ENCODE measurements at places on chromosomes 7 and 10.

DNA sequence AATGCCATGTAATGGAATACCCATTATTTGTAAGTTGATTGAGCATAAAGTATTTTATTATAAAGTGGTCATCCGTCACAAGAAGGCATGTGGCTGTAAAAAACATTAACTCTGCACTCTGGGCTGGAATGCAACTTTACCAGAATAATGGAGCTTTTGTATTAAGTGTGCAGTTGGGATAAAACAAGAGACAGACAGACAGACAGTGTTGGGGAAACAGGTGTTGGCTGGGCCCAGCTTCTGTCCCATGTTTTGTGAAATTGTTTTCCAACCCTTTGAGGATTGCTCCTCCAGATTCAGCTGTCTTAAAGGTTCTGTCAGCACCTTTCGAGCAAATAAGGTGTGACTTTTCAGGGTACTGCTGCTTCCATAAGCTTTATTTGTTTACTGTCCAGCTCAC is 67.9 kb upstream of the NFKB2 start:
- no peak for DNase-seq

GRCh38 chr7:136116186-136116585 is 139.0 kb upstream of the MTPN start:
- no peak for DNase-seq

- no peak for DNase-seq
Observed at GRCh38 chr10:117759266-117759665, 216.7 kb downstream of the EMX2 start.

GRCh38 chr10:76991621-76992020 is 646.0 kb downstream of the KCNMA1 start:
- no peak for DNase-seq

GRCh38 chr10:129866894-129867293 is 97.2 kb downstream of the EBF3 start:
- no peak for DNase-seq

- DNase-seq, result no peak
Observed at GRCh38 chr7:129612112-129613015, 844 bp downstream of the NRF1 start.

GRCh38 chr7:131600085-131600881 is 43.9 kb upstream of the PODXL start:
- DNase-seq, result no peak

DNA sequence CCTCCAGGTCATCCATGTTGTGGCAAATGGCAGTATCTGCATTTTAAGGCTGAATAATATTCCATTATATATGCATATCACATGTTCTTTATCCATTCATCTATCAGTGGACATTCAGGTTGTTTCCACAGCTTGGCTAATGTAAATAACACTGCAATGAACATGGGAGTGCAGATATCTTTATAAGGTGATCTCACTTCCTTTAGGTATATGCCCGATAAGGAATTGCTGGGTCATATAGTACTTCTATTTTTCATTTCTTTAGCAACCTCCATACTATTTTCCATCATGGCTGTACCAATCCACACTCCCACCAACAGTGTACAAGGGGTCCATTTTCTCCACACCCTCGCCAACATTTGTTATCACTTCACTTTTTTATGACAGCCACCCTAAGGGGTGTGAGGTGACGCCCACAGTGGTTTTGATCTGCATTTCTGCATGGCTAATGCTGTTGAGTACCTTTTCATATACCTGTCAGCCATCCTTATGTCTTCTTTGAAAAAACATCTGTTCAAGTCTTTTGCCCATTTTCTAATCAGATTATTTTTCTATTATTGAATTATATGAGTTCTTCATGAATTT is 18.9 kb downstream of the ABI1 start:
- DNase-seq, result no peak

GRCh38 chr10:86306628-86307278 is 59.8 kb downstream of the GRID1 start:
- no peak for DNase-seq

DNA sequence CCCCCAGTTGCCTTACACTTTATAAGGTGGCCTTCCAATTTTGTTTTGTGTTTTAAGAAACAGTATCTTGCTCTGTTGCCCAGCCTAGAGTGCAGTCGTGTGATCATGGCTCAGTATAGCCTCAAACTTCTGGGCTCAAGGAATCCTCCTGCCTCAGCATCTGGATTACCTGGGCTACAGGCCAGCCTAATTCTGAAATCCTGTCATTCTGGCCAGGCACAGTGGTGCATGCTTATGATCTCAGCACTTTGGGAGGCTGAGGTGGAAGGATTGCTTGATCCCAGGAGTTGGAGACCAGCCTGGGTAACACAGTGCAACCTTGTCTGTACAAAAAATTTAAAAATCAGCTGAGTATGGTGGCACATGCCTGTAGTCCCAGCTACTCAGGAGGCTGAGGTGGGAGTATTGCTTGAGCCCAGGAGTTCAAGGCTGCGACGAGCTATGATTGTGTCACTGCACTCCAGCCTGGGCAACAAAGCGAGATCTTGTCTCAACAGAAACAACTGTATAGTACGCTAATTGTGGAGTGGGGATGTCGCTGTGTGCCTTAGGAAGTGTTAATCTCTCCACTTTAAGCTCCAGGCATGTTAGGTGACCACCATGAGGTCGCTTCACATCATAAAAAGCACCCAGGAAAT is 24.7 kb upstream of the RBM33 start:
- no peak for DNase-seq

DNA sequence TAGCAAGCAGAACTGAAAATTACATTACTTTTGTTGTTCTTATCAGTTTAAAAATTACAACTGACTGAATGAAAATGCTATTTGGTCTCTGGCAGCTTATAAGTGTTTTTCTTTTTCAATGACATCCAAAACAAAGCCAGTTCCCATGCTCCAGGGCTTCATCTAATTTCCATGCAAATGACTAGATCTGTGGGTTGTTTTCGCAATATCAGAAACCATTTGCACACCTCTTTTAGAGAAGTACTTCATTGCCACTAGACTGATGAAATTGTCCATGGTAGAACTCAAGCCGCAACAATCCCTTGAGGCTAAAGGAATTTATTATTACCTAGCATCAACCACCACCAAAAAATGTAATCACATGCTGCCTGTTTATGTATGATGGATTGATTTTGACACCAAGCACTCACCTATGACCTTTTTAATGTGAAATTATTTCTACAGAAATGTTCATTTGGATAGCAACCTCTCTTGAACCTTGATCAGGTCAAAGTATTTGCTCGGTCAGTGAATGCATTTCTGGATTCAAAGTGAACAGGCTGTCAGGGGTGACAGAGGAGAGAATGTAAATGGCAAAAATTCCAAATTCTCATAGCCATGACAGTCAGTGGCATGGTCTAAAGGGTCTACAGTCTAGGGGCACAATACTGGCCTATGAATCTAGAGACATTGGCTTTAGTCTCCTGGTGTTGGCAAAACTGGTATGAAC is 769.3 kb downstream of the SORCS1 start:
- no peak for DNase-seq

DNA sequence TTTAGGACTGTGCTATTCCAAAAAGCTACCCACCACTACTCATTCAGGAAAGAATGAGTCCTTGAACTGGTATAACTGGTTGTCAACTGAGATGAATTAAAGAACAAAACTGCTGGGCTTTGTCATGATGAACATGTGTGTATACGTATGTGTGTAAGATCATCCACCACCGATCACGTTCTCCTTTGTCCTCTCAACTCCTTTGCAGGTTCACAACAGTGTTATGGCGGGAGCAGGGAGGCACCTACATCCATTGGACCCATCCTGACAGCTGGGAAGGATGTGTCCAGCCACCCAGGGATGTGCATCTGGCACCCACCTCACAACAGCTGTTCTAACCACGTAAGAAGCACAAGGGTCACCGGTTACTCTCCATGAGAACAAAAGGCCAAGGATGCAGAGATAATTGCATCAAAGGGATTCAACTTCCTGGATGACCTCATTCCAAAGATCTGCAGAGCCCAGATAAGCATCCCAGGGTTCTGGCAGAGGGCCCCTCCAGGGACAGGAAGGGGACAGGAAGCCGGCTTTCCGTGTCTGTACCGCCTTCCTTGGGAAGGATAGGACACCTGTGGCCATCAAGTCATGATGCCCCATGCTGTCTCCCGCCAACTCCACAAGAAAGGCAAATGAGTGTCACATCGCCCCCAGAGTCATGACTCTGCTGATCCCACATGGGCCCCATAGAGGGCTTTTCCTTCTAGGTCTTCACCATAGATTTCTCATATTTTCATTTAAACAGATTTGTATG is 66.1 kb downstream of the STEAP1B start:
- DNase-seq, result no peak

- no peak for DNase-seq
Observed at GRCh38 chr7:134630893-134631292, 15.8 kb upstream of the BPGM start.

- DNase-seq, result no peak
Observed at GRCh38 chr10:118543714-118544400, 51.6 kb downstream of the PRLHR start.

- no peak for DNase-seq
Observed at GRCh38 chr10:116038259-116038658, 234.7 kb downstream of the GFRA1 start.

DNA sequence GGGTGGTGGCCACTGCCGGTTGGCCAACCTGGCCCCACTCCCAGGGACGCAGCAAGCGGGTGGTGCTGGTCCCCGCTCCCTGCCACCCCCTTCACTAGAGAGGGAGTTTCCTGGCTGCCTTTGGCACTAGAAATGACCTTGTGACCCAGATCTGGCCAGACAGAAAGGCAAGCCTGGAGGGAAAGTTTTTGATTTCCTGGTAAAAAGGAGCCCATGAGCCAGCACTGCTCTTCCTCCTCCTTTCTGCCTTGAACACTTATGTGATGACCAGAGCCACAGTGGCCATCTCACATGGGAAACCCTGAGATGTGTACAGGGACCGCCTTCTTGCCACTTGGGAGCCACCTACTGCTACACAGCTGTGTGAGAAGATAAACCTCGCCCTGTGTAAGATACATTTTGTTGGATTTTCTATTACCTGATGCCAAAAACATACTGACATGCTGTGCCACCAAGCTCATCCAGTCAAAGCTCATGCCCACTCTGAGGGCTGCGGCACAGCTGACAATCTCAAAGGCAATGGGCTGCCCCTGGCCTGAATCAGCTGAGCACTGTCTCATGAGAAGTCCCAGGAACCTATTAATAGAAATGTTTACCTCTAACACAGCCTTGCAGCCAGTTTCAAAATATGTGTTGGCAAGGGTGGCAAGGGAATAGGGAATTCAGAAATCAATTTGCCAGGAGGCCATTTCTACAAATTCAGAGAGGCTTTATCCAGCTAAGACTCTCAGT is 94.0 kb downstream of the CYTH3 start:
- DNase-seq, result no peak
